T-helper 17 cell (primary cell): ENCODE measurements at places on chromosomes 5 and 9. TPM values are rescaled to one million over a fixed set of nuclear protein-coding genes. Genes with fewer than 3 reads are reported as not detected.

Gene GNE
- 13.3 TPM for total RNA-seq

Gene CCIN
- total RNA-seq: 0.50 TPM

Gene BAAT
- not detected for total RNA-seq

Gene KCNMB1
- 0.42 TPM for total RNA-seq

Gene KLF4
- total RNA-seq: 55.3 TPM

Gene AQP7
- 1.2 TPM for total RNA-seq

Gene TCF7
- 308 TPM for total RNA-seq

Gene CDH9
- not detected for total RNA-seq

Gene NRG2
- total RNA-seq: not detected

Gene GARIN3
- total RNA-seq: not detected

Gene LRRC19
- total RNA-seq: not detected

Gene S1PR3
- 1.7 TPM for total RNA-seq

Gene IRX4
- total RNA-seq: not detected

Gene NRARP
- total RNA-seq: 0.91 TPM

Gene SV2C
- 0.02 TPM for total RNA-seq

Gene CACNA1B
- 0.22 TPM for total RNA-seq

Gene LRRC8A
- 28.9 TPM for total RNA-seq

Gene KCNIP1
- total RNA-seq: not detected

Gene UTP15
- total RNA-seq: 41.6 TPM

Gene FOXD1
- total RNA-seq: not detected

Gene GPRIN1
- 0.57 TPM for total RNA-seq

Gene SLC46A2
- total RNA-seq: not detected

Gene KCNV2
- total RNA-seq: not detected

Gene ACTL7A
- total RNA-seq: not detected

Gene TICAM2
- total RNA-seq: 0.52 TPM

Gene FUBP3
- total RNA-seq: 30.6 TPM

Gene CARTPT
- total RNA-seq: not detected

Gene GMCL2
- total RNA-seq: not detected

Gene RORB
- total RNA-seq: not detected

Gene PCDHGA11
- not detected for total RNA-seq

Gene KIAA0825
- total RNA-seq: 2.6 TPM

Gene ECM2
- not detected for total RNA-seq

Gene NFIL3
- 22.1 TPM for total RNA-seq

Gene ADGRD2
- total RNA-seq: not detected

Gene PJA2
- total RNA-seq: 63.9 TPM

Gene GRK6
- total RNA-seq: 178 TPM

Gene ADAMTS6
- total RNA-seq: 2.4 TPM

Gene CDC20B
- total RNA-seq: not detected

Gene ZFP2
- 0.52 TPM for total RNA-seq
